ENCODE measurements at places on chromosomes 6 and 20.

GRCh38 chr20:5786930-5787795 lies 37.0 kb downstream of the SHLD1 start:
- peak; percentile 68 for DNase-seq

DNA sequence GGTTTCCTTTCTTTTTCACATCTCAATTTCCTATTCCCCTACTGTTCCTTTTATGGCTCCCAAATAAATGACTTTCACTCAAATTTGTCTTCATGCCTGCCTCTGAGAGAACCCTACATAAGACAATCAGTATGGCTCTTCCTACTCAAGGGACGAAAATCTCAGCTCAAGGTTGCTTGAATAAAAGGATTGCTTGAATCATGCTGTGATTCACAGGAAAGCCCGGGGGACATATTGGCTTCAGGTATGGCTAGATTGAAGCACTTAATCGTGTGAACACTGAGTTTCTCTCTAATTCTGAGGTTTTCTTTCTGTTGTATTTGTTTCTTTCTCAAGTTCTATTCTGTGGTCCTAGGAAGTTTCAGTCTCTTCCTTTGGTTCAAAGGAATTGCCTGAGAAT lies 140.3 kb upstream of the SULF2 start:
- DNase-seq = no peak

DNA sequence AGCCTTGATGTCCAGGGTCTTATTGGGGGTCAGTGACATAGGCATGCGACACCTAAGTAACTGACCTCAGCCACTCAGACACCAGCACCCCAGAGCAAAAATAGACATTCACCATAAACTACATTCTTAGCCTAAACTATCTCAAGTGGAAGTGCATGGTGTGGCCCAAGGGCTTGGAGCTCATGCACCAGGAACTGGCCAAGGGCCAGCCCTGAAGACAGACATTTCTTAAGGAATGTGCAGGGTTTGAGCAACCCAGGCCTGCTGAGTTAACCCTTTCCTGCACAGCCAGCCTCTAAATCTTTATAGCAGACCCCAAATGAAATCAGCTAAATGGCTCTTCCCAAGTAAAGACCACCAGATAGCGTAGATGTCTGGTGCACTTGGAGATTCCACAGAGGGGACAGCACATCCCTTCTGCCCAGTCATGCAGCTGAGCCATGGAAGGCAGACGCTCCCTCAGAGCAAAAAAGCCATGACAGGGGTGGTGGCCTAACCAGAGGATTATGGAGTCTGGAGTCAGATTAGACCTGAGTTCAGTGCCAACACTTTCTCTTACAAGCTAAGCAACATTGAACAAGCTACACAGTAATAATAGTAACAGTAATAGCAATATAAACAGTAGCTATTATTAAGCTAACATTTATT lies 222.6 kb downstream of the ZMYND8 start:
- peak; percentile 57 for DNase-seq

DNA sequence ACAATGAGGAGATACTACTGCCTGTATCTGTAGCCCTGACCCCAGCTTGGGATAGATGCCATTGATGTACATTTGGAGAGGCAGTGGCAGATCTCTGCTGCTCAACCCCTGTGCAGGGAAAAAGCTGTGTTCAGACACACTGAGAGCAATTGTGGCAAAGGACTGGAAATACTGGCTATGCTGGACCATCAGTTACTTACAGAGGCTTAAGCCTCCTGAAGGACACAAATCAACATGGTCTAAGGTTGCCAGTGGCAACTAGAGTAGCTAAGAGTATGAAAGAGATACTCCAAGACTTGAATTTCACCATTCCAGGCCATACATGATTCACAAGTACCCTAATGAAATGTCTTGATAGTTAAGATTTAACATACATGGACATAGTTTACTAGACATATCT lies 32.4 kb upstream of the ENPP4 start:
- DNase-seq = no peak

- no peak for DNase-seq
These were observed 43.7 kb downstream of the FRK start for GRCh38 chr6:116016846-116017545.

- DNase-seq = peak; percentile 69
These were observed 732 bp upstream of the STXBP5 start for GRCh38 chr6:147203311-147204059.

DNA sequence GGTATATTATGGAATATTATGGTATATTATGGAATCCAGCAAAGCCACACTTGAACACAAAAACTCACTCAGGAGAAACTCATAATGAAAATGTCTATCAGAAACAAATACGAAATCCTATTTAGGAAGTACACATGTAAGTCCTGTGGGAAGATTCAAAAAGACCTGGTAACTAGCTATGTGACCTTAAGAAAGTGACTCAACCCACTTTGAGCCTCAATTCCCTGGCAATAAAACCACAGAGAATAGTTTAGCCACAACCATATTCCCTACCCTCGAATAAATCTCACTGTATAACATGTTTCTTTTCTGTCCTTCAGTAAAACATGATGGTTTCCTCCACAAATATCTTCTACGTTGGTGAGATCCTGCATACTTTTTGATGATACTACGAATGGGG lies 56.4 kb downstream of the ZMYND8 start:
- DNase-seq = no peak

- DNase-seq = no peak
These were observed 628 bp downstream of the NKAIN4 start for GRCh38 chr20:63253438-63254231.

- DNase-seq = no peak
These were observed 20.9 kb downstream of the IGF2R start for GRCh38 chr6:159989492-159990480.

DNA sequence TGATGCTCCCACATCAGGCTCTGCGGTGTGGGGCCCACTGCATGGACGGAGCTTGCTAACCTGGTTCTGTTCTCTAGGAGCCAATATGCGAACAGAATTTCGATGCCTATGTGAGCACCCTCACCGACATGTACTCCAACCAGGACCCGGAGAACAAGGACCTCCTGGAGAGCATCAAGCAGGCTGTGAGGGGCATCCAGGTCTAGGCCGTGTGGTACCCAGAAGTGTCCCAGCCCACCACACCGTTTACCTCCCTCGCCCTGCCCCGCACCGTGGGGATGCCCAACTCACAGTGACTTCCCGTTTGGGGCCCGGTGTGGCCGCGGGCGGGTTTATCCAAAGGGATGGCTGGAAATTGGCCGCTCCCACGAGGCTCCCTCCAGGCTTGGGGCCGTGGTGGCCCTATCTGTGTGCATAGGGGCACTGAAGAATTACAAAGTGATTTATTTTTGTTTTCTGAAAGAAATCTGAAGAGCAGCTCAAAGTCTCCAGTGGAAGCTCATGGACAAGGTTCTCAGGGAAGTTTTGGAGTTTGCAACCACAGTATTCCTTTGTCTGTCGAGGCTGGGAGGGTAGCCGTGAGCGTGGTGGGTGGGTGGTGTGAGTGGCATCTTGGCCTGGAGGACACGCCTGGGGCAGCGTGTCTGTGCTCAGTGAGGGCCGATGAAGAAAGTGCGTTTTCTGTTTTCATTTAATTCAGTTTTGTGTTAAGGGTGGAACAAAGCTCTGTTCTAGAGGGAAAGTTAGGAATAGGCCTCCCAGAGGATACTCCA lies 15.1 kb upstream of the PCMTD2 start:
- DNase-seq = no peak

DNA sequence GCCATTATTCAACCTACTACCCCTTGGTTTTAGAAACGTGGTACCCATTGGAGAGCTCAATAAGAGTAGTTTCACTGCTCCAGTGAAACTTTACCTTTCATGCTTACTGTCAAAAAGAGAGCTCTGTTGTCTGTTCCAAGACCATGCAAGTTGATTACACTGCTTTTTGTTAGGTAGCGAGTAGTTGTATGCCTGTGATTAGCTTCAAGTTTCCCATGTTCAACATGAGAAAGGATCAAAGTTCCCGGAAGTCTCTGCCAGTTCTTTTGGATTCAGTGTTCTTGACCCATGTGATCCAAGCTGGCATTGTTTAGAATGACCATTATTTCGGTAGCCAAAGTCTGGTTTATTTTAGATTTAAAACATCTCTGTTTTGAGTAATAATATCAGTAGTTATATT lies 107.1 kb downstream of the ZFAND3 start:
- no peak for DNase-seq

GRCh38 chr20:8912731-8913130 lies 156.2 kb upstream of the PLCB4 start:
- DNase-seq = no peak

GRCh38 chr20:64119681-64120341 lies 12.4 kb upstream of the NPBWR2 start:
- DNase-seq = no peak

GRCh38 chr20:21234324-21234723 lies 68.8 kb upstream of the XRN2 start:
- no peak for DNase-seq

- DNase-seq = peak; percentile 23
These were observed 269.3 kb downstream of the ARHGAP18 start for GRCh38 chr6:129440691-129441090.

DNA sequence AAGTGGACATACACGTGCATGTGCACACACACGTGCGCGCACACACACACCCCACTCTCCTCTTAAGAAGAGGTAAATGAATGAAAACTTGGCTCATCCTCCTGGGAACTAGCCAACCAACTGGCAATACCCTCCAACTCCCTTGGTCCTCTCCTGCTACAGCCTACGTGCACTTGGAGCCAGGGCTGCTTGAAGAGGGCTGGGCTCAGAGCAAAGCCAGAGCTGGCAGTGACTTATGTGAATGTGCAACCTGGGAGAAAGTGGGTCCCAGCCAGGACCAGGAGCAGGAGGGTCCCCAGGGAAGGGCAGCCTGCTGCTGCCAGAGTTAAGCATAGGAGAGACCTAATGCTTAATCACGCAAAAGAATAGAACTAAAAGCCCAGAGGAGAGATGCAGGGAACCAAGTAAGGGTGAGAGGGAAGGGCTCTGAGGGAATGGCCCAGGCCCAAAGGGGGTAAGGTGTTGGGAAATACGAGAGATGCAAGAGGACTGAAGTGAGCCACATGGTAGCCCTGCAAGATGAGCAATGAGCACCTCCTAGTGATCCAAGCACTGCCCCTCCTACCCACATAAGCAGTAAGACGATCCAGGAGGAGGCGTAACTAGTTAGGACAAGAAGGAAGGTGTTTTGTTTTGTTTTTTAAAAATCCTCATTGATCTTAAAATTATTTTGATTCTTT lies 24.7 kb downstream of the TRAF3IP2 start:
- DNase-seq = peak; percentile 60

DNA sequence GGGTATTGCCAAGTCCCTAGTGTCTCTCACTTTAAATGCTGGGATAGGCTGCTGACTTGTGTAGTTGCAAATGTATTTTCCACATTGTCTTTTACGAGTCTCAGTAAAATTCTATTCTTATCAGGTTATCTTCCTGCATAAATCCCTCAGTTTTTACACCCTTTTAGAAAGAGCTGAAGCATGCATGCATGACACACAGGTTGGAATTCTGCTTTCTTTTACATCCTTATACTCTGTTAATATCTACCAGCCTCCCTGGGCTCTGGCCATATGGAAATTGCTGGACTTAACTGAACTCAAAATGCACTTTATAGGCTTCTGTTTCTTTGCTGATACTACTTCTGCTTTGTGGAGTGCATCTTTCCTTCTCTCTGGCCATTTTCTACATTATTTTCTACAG lies 477.4 kb downstream of the FRK start:
- no peak for DNase-seq

- DNase-seq = no peak
These were observed 13.3 kb downstream of the ELOVL5 start for GRCh38 chr6:53335224-53335994.

DNA sequence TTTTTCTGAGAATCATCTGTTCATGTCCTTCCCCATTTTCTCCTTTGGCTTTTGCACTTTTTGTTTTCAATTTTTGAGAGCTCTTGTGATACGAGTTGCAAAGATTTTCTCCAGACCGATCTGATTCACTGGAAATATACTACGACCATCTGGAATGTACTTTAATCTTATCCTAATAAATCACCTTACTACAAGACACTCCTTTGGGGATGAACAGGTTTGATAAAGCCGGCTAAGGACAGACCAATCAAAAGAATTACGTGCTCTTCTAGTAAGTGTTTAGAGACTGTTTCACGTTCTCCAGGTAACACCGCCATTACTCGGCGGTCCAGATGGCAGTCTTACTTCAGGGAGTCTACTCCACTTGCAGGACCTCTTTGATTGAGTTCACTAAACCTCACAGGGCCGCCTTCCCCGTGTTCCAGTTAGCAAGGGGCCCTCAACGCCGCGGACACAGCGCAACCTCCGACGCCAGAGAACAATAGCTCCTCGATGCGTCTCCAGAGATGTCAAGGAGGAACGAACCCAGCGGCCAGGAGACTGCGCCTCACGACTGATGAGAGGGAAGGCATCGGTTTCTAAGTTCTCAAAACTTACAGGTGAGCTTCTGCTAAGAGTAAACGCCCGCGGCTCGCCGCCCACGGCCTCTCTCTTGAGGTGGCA lies 920 bp upstream of the WTAP start:
- DNase-seq = no peak

DNA sequence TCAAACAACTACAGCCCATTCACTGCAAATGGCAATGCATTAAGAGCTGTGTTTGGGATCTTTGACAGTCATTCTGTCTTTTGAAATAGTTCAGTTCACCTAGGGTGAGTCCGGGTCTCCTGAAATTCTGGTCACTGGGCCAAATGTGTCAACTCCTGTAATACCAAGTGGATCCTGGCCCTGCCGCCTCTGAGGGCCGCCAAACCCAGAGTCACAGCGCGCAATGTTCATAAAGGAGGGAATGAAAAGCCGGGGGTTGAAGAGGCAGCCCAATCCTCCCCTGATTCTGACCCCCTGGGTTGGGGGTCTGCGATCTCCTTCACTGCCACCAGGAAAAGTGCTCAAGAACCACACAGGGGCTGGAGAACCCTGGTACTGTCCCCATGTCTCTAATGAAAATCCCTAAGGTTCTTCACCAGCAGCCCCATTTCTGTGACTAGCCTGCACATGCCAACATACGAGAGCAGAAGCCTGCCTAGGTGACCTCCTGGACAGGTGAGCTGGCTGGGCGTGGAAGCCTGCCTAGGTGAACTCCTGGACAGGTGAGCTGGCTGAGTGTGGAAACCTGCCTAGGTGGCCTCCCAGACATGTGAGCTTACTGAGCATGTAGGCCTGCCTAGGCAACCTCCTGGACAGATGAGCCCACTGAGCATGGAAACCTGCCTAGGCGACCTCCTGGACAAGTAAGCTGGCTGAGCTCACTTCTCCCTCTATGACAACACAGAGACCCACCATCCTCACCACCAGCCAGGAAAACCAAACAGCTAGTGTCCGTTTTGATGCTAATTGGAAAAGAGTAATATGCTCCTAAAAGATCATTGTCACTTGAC lies 16.1 kb upstream of the APMAP start:
- DNase-seq = no peak

DNA sequence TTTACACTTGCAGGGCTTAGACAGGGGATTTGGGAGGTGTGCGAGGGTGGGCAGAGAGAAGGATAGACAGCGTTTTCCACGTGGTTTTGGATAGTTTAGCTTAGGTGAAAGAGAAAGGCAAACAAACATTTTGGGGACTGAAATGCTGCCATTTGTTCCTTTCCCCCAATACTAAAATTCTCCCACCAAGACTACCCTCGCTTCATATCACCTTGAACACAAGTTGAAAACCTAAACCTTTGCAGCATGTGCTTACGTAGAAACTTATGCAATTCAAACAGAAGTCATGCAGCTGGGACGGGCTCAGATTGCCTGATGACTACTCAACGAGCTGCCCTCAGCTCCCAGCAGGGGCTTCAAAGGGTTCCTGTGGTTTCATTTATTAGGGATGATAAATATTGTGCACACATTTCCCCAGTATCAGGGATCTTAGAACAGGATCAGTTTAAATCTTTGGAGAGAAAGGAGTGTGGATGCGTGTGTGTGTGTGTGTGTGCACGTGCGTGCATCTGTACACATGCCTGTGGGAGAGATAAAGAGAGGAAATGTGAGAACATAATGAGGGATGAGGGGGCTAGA lies 77.3 kb downstream of the SLC22A23 start:
- no peak for DNase-seq

All from fibroblast of the conjunctiva (primary cell).